ENCODE measurements at places on chromosomes 5 and 9. TPM values are rescaled to one million over a fixed set of nuclear protein-coding genes. Genes with fewer than 3 reads are reported as not detected.

The REEP2 gene
- total RNA-seq = 0.63 TPM

DNA sequence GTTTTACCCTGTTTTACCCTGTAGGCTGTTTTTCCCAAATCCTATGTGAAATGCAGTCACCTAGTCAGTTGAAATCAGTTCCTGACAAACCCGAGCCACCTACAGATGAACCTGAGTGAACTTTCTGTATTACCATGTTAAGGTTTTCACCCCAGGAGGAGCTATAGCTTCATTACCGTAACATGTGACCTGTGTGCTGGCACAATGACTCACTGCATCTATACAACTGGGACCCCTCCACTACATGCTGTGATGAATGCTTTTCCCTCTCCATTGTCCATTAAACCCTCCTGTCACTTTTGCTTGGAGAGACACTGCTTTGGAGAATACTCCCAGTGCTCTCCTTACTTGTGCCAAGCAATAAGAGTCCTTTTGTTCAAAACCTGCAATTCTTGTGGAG lies 1974.8 kb downstream of the EFNA5 start:
- H3K27ac ChIP-seq = no peak overlapping the region
- no peak for DNase-seq
- H3K27me3 ChIP-seq = no peaks in the 10 kb centered on the region
- no peak overlapping the region for H3K4me3 ChIP-seq
- no peaks in the 10 kb centered on the region for H3K36me3 ChIP-seq

GRCh38 chr9:132894346-132894745 lies 15.6 kb downstream of the SPACA9 start:
- H3K27ac ChIP-seq = no peak overlapping the region
- peaks cover 30% of the 10 kb centered on the region for H3K36me3 ChIP-seq
- peaks cover 2% of the 10 kb centered on the region for H3K4me1 ChIP-seq
- DNase-seq = no peak
- no peak overlapping the region for H3K4me3 ChIP-seq

The SPATA31C1 gene
- 0.07 TPM for total RNA-seq

DNA sequence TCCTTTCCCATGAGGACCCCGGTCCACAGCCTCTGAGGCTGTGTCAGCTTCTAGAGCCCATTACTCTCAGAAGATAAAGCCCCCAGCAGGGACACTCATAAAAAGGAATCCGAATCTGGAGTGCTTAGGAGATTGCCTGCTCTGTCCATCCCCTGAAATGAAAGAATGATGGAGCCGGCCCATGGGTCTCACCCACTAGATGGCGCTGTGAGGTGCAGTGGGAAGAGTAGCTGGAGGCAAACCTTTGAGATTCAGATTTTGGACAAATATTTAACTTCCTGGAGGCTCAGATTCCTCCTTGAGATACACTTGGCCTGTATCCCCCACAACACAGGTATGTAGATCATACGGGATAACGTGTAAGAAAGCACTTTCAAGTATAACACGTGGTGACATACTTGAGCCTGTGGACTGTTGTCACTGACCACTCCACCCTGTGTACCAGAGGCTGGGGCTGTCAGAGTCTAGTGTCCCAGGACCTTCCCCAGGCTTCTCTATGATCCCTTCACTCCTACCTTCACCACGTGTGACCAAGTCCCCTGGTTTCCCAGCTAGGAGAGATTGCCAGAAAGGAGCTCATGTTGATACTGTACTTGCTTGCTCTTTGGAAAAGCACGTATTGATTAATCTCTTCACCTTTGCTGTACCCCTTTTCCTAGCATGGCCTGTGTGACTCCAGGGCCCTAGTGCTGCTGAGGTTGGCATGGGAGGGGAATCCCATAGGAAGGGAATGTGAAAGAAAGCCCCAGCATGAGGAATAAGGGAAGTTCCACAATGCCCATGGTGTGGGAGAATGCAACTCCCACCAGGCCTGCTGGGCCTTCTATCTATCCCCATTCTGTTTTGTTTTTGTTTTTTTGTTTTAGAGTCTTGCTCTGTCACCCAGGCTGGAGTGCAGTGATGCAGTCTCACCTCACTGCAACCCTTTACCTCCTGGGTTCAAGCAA lies 32.1 kb downstream of the TRMO start:
- no peak overlapping the region for H3K4me3 ChIP-seq
- peaks cover 27% of the 10 kb centered on the region for H3K27me3 ChIP-seq
- no peak overlapping the region for H3K27ac ChIP-seq
- no peaks in the 10 kb centered on the region for H3K36me3 ChIP-seq
